Left lung (tissue), 14 donors: ENCODE measurements at places on chromosomes 7 and 10.

- DNase-seq = no peak
Observed at GRCh38 chr7:137839903-137840779, 6.6 kb downstream of the DGKI start.

DNA sequence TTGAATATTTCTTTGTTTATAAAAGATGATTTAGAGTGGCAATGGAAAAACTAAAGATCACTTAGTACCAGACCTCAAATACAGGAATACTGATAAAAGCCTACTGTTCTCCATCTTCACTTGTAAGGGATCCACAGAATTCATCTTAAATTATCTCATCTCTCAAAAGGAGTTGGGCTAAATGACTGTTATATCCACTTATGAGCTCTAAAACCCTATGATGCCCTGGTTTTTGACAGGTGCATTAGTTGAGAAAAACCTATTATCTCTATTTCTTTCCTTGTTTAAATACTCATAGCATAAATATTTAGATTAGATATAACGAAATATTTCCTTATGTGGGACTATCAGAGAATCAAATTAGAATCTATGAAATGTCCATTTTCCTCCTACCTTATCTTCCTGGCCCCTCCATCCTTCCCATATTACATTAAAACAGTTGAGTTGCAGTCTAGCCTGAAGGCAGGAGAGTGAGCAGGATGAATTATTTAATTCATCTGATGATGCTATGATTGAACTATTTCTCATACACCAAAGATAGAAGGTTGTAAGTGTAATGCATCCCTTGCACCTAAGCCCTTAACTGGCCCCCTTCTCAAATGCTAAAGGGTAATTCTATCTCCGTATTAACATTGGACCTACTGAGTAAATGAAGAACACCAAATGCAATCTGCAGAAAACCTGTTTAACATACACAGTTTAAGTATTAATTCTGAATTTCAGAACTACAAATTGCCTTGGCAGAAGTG lies 29.7 kb downstream of the PPP3CB start:
- no peak for DNase-seq

DNA sequence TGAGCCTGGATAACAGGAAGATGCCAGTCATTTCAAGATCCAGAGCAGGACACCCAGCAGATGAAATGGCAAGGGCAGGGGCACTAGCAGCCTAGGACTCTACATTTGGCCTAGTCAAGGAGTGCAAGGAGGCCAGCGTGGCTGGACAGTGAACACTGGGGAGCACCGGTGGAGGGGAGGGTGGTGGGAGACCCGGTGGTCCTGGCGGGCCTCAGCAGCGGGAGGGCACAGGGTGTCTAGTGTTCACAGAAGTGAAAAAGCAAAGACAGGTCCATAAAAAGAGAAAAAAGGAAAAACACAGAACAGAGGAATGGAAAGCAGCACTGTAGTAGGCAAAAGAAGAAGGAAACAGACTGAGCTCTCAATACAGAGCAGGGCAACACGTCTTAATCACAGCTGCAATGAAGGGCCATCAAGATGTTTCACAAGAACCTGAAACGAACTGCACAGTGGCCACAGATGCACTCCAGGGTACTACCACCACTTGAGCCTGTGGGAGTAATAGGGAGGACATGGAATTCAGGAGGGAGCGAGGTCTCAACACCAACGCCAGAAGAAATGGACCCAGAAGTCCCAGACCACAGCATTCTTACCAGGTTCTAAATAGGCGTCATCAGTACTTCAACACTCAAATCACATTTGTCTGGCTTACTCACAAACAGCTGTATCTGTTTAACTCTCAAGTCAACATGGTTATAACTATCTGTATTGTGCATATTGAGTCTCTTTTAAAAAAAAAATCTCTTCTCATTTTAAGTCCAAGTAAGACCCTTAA lies 573.7 kb downstream of the PARD3 start:
- DNase-seq = no peak

DNA sequence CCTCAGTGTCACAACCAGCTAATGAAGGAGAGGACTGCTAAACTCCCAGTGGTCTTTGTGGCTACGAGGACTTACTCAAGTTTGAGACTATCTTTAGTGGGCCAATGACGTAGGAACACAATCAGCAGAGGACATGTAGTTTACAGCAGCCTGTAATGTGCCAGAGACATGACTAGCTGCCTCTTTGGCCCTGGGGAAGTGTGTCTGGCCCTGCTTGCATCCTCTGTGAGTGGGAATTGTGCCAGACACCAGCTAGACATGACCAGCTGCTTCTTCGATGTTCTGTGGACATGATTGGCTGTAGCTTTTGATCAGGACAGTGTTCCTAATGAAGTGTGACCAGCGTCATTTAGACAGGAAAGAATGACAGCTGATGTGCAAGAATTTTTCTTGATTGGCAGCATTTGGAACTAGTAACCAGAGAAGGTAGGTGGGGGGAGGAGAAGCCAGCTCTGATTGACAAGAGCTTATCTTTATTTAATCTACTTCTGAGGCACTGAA lies 141.7 kb downstream of the AUTS2 start:
- no peak for DNase-seq

DNA sequence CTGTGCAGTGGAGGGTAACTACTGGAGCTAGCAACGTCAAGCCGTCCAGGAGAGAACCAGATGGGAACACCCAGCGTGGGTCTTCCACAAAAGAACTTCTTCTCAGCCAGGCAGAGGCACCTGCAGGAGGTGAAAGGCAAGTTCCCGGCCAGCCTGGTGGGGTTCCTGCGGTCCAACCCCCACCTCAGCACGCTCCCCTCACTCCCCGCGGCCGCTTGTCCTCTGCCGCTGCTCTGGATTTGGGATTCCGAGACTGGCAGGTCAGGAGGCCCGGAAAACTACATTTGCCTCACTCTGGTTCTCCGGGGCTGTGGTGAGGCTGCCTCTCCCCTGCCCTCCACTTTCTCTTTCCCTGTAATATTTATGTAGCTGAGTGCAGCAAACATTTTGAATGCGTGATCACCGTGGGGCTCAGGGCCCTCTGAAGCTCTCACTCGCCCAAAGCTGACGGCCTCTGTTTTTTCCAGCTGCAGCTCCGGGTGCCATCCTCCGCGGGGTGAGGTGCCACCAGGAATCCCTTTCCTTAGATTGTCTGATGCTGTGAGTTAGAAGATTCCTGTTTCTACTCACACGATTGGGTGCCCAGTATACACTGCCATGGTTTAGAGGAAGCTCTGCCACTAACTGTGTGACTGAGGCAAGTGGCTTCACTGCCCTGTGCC lies 366.9 kb downstream of the DNAJB6 start:
- DNase-seq = peak; percentile 65

GRCh38 chr7:3168370-3168769 lies 124.7 kb upstream of the CARD11 start:
- DNase-seq = no peak

- DNase-seq = no peak
Observed at GRCh38 chr7:132394283-132395198, 181.7 kb downstream of the PLXNA4 start.

- no peak for DNase-seq
Observed at GRCh38 chr7:107830420-107830819, 27.4 kb upstream of the SLC26A3 start.

DNA sequence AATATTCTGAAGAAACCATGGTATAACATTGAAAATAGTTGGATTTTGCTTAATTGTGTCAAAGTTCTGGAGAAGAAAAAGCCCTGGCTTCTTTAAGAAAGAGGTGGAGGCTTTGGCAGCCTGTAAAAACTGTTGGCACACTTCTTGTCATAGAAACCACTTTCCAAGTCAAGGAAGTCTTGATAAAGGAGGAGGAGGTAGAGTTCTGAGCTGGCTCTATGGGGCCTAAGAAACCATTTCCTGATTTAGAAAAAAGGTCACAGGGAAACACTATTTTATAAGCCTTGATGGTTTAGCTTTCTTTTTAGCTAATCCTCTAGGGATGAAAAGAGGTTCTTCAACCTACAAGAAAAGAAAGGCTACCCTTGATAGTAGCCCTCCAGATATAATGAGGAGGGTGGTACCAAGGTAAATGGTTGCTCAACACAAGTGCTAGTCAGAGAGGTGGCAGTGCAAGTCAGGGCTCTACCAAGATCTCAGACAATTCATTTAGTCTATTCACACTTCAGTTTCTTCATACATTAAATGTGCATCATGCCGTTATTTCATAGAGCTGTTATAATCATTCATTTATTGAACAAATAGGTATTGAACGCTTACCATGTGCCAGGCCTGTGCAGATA lies 346.9 kb downstream of the RNLS start:
- peak; percentile 30 for DNase-seq

DNA sequence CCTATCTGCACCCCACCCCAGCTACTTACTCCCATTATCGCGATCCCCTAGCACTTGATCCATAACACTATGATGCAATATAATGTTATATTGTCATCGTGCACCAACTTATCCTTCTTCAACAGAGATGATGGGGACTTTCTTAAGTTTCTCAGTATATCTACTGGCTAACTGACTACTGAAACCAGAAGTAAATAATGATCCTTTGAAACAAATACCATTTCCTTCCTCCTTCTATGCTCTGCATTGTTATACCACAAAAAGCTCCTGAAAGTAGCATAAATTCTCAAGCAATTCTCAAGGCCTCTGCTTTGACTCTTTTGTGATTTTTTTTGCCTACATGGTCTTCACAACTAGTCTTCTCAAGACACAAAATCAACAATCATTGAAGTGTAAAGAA lies 68.9 kb downstream of the HTR7 start:
- DNase-seq = no peak

DNA sequence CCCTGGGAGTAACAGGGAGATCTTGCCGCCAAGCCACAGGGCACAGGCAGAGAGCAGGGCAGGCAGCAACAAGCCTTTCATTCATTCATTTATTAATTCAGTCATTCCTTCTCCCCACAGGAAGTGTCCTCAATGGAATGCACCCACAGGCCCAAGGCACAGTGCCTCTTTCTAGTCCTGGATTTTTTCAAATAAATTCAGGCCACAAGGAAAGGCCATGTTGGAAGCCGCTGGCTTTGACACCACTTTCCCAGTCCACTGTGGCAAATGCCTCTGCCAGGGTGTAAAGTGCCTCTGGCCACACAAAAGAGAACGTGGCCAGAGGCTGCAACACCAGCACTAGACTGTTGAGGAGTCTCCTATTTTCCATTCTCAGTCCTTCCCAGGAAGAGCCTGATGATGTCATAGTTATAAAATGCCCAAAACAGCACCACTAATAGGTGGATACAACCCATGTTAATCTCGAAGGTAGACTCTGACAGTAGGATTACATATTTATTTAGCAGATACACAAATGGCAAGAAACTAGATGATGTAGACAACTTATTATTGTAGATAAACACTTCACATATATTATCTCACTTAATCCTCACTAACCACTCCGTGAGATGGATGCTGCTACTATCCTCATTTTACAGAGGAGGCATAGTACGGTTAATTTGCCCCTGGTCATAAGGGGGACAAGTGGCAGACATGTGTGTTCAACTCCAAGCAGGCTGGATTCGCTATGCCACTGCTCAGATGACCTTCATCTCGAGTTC lies 5.5 kb downstream of the JAZF1 start:
- no peak for DNase-seq

DNA sequence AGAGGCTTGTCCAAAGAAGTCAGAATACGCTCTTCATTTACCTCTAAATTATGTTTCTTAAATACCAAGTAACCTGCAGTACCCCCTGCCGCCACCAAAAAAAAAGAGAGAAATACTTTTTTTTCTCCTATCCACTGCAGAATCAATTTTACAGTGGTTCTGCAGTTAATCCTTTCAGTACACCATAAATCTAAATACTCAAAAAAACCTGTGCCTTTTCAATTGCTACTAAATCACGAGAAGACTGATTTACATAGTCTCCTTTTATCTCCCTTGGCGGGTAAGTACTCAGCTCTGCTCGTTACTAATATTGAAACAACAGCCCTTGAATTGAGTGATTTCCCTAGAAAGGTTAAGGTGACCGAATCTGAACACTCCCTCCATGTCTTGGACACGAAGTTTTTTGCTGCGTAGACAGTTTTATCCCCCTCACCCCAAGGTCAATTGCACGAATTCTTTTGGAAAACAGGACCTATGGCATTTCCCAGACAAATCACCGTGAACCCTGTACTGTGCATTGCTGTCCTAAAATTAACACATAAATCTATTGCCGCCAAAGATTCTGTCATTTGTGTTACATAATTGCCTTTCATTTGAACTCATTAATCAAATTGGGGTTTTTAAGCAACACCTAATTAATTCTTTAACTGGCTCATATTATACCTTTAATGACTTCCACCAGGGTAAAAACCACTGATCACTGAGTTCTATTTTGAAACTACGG lies 512 bp upstream of the VIM start:
- no peak for DNase-seq

GRCh38 chr7:155810770-155811559 lies 1.3 kb downstream of the SHH start:
- no peak for DNase-seq

DNA sequence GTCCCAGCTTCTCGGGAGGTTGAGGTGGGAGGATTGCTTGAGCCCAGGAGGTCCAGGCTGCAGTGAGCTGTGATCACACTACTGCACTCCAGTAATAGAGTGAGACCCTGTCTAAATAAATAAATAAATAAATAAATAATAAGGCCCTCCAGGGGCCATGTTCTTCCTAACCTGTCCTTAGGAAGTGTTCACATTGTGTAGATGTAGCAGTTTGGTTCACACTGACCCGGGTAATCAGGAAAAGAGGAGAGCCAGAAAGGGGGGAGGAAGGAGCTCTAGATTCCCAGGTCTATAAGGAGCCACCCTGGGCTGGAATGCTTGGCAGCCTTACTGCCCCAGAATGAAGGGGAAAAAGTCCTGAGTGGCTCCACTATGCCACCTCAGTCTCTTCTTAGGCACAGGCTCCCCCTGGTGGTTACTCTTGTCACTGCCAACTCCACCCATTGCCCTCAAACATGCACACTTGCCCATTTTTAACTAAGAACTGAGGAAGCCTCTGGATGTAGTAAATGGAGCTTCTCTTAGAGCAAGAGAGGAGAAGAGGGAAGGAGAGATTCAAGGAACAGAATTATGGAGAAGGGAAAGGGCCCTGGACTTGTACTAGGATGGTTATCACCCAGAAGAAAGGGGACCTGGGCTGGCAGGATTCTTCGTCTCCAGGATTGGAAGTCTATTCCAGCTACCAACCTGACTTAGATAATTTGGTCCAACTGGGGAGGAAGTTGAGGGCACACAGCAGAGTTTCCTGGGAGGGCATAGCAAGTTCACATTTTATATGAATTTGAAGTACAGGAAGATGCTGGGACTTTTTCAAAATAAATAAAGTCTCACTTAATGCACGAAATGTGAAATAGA lies 7.8 kb downstream of the HPS6 start:
- DNase-seq = no peak

DNA sequence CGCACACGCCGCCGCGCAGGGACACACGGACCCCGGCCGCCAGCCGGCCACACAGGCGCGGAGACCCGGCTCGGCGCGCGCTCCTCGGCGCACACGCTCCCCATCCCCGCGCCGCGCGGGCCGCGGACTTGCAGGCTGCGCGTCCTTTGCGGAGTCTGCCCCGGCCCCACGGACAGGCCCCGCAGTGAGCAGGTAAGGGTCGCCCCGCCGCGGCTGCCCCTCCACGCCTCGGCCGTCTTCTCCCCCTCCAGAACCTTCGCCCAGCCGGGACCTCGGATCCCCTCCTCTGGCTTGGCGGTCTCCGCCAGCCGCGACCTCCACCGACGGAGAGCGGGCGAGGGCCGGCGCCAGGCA lies 356 bp downstream of the ADCYAP1R1 start:
- no peak for DNase-seq

- DNase-seq = no peak
Observed at GRCh38 chr10:33137356-33138005, 179.5 kb upstream of the ITGB1 start.
